NT2/D1 (cell line): ENCODE measurements at places on chromosomes 3 and 15.

DNA sequence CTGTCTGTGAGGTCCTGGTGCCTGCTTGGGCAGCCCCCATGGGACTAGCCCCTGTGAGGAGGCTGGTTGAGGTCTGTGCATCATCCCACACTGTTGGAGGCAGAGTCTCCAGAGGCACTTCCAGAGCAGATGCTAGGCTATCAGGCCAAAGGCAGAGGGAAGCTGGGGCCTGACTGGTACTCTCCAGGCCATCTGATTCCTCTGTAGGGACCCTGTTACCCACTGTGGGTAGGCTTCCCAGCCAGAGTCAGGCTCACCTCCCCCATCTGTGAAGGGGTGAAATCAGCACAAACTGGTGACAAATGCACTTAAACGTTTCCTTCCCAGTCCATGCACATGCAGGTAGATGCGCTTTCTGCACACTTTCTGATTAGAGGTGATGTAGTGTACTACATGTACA, 212.6 kb upstream of the TOPAZ1 start:
- no peak for DNase-seq

- no peak for DNase-seq
Measured at GRCh38 chr3:177946497-177946896, 589.7 kb upstream of the KCNMB2 start.

GRCh38 chr15:89740137-89740536, 10.9 kb downstream of the MESP1 start:
- peak; percentile 75 for DNase-seq

DNA sequence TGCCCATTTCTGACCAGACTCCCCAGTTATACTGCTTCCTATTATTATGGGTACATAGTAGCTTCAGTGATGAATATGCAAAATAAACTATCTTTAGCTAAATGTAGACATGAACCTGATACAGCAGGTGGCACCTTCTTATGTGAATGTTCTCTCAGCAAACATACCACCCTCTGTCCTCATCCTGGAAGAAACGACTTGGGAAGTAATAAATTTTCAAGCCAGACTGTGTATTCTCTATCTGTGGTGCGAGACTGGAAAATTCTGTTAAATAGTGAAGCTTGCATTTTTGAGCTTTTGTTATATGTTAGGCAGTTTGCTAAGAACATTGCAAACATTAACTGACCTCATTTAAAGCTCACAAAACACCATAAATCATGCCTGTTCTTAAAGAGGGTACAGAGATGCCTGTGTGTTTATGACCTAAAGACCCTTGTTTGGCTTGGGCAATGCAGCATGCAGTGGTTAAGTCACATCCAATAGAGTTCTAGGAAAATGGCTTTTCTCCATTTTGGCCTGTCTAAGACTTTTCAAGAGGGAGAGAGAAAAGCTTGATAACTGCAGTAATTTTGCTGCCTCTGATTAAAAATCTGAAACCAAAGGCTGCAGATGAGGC, 287.1 kb downstream of the NEK10 start:
- no peak for DNase-seq

DNA sequence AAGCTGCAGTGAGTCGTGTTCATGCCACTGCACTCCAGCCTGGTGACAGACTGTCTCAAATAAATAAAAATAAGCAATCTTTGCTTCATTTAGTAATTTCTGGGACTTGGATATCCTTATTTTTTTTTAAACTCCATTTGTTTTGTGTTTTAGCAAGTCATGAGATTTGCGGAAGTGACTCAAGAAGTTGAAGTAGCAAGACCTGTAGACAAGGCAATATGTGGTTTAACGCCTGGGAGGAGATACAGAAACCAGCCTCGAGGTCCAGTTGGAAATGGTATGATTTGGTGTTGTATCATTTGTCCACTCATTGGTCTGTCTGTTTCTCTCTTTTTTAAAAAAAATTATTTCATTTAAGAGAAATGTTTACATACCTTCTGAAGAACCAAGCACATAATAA, 16.6 kb upstream of the RPLP1 start:
- DNase-seq = no peak

- no peak for DNase-seq
Measured at GRCh38 chr3:193560870-193561269, 6.2 kb upstream of the ATP13A4 start.

DNA sequence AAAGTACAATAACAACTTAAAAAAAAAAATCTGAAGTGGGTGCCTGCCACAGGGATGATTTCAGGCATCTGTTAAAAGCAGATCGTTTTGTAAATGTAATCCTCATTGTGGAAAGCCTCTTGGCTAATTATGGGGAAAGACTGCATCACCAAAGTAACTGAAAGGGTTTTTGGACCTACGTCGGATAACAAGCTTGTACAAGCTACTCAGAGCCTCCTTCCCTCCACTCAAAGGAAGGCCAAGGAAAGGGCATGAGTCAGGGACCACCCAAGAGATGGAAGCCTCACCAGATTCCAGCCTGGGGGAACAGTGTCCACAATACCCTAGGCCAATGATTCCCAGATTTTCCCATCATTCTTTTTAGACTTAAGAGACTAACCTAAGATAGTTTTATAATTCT, 84.3 kb downstream of the ATP1B3 start:
- no peak for DNase-seq

DNA sequence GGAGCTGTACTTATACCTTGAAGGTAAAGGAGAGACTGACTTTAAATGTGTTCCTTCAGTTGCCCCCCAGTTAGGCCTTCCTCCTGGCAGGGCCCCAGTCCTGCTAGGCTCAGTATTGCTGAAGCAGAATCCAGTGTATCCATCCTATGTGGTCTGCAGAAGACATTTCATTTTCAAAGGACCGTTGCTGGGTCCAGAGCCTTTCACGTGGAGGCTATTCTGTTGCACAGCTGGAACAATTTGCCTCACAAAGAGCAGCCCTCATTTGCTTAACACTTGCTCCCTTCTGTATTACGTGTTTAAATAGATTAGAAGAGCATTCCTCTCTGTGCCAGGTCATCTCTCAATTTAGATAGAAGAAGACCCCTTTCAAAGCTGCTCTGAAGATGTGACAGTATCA, 78.9 kb upstream of the CFAP20DC start:
- DNase-seq = peak; percentile 95

GRCh38 chr15:32956006-32956405, 238.2 kb downstream of the GREM1 start:
- peak; percentile 22 for DNase-seq

DNA sequence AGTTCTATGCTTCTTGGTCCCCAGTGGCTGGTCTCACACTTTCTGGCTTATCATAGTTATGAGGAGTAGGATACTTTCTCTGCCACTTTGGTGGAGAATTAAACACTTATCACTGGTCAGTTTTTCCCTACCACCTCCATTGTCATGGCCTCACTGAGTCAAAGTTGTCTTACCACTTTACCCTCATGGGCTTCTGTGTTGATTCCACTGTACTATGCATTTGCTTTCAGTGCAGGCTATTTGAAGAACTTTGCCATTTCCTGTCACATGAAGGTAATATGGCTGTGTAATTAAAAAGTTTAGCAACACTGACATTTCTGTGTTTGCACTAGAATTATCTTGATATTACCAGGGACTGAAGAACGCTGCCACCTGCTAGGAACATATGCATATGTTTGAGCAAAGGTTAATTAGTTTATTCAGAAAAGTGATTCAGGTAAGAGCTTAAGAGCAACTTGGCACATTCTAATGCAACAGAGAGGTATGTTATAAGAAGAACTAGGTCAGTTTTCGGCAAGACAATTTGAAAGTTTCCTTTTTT, 377.3 kb downstream of the PDCD6IP start:
- DNase-seq = no peak

- DNase-seq = no peak
Measured at GRCh38 chr3:37107846-37108245, 66.5 kb downstream of the LRRFIP2 start.

GRCh38 chr3:100500320-100500880, 8.0 kb downstream of the TMEM45A start:
- peak; percentile 8 for DNase-seq

GRCh38 chr3:195571361-195571760, 12.4 kb downstream of the APOD start:
- no peak for DNase-seq
